ENCODE measurements at places on chromosomes 7 and 10. TPM values are rescaled to one million over a fixed set of nuclear protein-coding genes. Genes with fewer than 3 reads are reported as not detected.

- DNase-seq = no peak
Measured at GRCh38 chr10:59954296-59954695, 47.9 kb upstream of the CCDC6 start.

DNA sequence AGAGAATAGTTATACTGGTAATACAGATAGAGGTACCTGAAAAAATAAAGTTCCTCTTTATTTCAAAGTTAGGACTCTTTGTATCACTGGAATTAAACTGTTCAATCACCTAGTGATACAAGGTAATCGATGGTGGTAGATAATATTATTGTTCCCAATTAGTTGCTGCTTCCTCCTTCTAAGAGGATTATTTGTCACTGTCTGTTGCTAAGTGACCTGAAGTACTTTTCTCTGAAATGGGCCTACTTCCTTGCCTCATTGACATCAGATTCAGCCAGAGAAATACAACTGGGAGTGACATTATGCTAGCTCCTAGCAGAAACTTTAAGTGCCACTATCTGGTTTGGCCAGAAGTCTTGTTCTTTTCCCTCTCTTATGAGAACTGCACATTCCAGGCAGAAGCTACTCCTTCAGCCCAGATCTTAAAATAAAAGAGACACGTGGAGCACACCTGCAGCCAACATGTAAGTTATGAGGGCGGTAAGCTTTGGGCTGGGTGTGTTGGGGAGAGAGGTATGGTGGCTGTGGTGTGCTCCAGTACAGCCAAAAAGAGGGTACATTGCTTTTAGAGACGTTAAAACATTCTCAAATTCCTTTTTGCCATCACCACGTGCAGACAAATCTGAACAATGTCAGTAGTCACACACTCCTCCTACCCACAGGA is 54.8 kb downstream of the MINDY3 start:
- no peak for DNase-seq

DNA sequence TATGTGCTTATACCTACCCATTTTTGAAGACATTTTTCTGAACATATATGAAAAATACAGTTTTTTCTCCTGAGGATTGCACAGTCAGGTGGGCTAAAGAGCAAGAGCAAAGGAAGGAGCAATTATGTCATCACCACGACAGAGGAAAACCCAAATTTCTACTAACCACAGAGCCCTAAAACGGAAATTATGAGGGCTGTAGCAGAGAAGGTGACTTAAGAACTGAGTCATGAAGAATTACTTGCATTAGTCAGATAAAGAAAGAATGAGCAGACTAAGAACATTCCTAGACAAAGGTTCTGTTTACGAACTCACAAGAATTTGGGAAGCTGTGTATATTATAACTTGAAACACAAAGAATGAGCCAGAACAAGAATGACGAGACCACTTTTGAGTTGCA is 974.4 kb downstream of the NXPH1 start:
- no peak for DNase-seq

DNA sequence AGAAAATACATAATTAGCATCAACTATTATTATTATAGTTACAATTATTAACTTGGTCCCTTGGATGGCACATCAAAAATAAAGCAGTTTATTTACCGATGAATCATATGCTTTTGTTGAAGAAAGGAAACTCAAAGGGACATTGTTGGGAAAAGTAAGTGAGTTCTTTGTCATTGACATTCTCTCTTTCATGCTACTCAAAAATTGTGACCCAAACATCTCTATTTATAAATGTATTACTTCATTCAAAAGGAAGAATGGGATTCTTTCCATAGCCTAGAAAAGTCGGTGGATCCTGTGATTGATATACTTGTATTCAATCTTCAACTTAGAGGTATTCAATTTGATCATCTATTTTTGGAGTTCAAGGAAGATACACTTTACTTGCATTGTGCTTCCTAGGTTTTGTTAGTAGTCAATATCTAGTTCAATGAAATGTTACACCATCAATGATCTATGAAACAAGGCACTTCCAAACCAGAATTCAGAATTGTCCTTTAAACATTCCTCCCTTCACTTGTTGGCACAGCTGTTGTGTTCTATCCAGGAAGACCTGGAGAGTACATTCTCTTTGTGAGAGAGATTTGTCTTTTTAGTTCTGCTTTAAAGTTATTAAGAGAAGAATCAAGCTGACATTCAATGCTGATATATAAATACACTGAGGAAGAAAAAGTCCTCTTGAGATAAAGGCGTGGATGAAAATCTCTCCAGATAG is 235.2 kb downstream of the TMEM26 start:
- DNase-seq = no peak

DNA sequence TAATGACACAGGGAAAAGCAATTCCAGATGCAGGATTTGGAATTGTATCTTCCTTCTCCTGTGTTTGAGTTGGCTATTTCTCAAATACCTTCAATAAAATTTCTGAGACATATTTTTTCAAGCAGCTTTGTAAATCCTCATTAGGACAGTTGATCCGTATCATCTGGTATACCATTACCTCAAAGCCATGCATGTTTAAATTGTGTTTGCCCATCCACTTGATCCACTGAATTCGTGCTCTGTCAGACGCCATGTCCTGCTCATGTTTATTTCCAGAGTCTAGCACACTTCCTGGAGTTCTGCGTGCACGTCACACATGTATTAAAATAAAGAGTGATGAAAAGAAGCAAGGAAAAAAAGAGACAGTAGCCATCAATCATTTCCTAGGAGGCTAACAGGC is 141.8 kb upstream of the CDC14C start:
- no peak for DNase-seq

GRCh38 chr10:85067955-85068354 is 739.6 kb downstream of the CCSER2 start:
- DNase-seq = no peak

DNA sequence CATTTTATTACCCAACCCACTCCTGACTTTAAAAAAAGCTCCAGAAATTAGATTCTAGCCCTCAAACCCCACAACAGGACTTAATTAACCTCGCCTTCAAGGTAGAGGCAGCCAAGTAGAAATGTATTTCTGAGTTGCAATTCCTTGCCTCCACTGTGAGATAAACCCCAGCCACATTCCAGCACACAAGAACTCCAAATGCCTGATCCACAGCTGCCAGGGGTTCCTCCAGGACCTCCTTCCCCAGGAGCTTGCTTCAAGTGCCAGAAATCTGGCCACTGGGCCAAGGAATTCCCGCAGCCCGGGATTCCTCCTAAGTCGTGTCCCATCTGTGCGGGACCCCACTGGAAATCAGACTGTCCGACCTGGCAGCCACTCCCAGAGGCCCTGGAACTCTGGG is 25.9 kb upstream of the ARL4A start:
- no peak for DNase-seq

DNA sequence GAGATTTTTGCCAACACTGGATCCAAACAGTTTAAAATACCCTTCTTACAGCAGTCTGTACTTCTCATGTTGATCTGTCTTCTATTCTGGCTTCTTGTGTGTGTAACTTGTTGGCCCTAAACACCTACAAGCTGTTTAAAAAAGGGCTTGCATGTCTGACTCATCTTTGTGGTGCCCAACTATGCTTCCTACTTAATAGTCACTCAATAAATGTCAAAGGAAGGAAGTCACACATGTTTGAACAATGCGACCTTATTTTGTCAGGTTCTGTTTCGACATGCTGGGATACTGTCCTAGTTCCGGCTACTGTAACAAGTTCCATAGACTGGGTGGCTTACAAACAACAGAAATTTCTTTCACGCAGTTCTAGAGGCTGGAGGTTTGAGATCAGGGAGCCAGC is 9.4 kb upstream of the GRK5 start:
- no peak for DNase-seq

GRCh38 chr7:23222439-23223030 is 24.0 kb upstream of the GPNMB start:
- DNase-seq = no peak

VSTM4 gene
- total RNA-seq = 16.0 TPM

TAC1 gene
- total RNA-seq = 3.0 TPM

FIS1 gene
- total RNA-seq = 159 TPM

SPDYE6 gene
- total RNA-seq = not detected

MCM7 gene
- 52.4 TPM for total RNA-seq

Data from ureter (tissue), 1 donor.